Ascending aorta (tissue), 2 donors: ENCODE measurements at places on chromosomes 7 and 10.

GRCh38 chr10:128776673-128777252, 650.5 kb upstream of the MKI67 start:
- DNase-seq = no peak

DNA sequence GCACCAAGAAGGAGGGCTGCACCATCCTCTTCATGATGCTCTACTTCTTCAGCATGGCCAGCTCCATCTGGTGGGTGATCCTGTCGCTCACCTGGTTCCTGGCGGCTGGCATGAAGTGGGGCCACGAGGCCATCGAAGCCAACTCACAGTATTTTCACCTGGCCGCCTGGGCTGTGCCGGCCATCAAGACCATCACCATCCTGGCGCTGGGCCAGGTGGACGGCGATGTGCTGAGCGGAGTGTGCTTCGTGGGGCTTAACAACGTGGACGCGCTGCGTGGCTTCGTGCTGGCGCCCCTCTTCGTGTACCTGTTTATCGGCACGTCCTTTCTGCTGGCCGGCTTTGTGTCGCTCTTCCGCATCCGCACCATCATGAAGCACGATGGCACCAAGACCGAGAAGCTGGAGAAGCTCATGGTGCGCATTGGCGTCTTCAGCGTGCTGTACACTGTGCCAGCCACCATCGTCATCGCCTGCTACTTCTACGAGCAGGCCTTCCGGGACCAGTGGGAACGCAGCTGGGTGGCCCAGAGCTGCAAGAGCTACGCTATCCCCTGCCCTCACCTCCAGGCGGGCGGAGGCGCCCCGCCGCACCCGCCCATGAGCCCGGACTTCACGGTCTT, 1.9 kb downstream of the FZD1 start:
- peak; percentile 82 for DNase-seq

- DNase-seq = no peak
Observed at GRCh38 chr10:12782537-12782936, 219.0 kb downstream of the CCDC3 start.

- no peak for DNase-seq
Observed at GRCh38 chr10:62861507-62861906, 45.3 kb upstream of the EGR2 start.

GRCh38 chr10:126146771-126147170, 241.5 kb downstream of the ADAM12 start:
- DNase-seq = no peak

DNA sequence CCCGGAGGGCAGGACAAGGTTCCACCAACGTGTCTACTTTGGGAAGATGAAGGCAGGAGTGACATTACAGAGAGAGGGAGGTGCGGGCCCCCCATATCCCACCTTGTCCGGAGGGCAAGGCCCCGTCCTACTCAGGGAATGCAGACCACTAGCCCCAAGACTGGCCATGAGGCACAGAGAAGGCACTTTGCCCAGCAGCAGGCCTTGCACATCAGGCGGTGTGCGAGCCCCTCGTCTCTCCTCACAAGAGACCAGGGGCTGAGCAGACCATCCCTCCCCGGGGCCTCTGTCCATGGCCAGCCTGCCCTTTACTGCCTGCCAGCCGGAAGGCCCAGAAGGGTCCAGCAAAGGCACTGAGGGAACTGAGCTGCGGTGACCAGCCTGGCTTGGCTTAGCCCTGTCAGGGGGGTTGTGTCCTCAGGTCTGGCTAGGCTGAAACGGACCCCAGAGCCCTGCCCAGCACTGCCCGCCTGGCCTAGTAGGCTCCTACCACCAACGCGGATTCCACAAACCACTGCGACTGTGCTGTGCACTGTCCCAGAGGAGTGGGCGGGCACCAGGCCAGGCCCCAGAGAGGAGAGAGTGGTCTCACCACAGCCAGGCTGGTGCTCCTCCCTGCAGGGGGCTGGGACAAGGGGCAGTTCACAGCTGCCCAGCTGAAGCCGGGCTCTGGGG, 16.7 kb downstream of the CAMK2B start:
- DNase-seq = peak; percentile 61

DNA sequence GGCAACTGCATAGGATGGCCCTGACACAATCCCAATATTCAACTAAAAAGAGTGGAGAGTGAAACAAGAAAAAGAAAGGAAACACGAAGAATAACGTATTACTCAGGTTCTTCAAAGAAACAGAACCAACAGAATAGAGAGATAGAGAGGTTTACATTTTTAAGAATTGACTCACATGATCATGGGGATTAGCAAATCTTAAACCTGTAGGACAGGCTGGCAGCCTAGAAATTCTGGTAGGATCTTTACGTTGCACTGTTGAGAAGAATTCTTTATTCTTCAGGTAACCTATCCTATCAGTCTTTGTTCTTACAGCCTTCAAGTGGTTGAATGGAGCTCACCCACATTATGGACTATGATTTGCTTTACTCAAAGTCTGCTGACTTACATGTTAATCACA, 103.9 kb downstream of the AASS start:
- no peak for DNase-seq

DNA sequence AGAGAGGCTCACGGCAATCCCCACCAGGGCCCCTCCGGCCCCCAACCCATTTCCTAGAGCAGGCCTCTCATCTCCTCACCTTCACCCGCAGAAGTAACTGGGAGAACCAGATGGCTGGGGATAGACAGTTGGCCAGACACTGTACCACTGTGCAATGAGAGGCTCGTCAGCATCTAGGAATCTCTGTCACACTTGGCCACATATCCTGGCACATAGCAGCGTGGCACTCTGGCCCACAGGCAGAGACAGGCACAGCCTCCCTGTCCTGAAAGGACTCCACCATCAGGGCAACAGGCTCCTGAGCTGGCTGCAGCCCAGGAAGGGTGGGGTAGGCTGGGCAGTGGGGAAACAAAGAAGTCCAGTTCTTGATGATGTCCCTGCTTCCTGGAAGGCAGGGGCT, 45.8 kb downstream of the C10orf143 start:
- no peak for DNase-seq

- no peak for DNase-seq
Observed at GRCh38 chr10:1706711-1707110, 30.6 kb downstream of the ADARB2 start.

DNA sequence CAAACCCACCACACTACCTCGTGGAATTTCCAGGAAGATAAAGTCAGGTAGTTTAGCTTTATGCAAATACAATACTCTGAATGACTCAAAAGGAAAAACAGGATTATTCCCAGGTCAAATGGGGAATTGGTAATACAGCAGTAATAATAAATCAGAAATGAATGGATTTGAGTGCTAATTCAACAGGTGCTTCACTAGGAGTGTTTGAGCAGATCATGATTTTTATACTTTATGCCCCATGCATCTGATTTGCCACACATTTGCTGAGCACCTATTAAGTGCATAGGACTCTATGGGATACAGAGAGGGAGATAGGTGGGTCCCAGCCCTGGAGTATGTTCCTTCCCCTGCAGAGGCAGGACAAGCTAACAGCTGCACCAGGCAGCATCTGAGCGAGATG, 381.4 kb upstream of the PODXL start:
- no peak for DNase-seq

- DNase-seq = no peak
Observed at GRCh38 chr7:156327474-156327873, 313.1 kb upstream of the RNF32 start.

GRCh38 chr7:48084727-48085432, 4.2 kb upstream of the UPP1 start:
- peak; percentile 76 for DNase-seq

- no peak for DNase-seq
Observed at GRCh38 chr7:27164045-27164366, 1.3 kb downstream of the HOXA9 start.

GRCh38 chr7:120442838-120443237, 169.9 kb downstream of the KCND2 start:
- DNase-seq = no peak

GRCh38 chr10:115026056-115026745, 67.0 kb upstream of the ATRNL1 start:
- no peak for DNase-seq

DNA sequence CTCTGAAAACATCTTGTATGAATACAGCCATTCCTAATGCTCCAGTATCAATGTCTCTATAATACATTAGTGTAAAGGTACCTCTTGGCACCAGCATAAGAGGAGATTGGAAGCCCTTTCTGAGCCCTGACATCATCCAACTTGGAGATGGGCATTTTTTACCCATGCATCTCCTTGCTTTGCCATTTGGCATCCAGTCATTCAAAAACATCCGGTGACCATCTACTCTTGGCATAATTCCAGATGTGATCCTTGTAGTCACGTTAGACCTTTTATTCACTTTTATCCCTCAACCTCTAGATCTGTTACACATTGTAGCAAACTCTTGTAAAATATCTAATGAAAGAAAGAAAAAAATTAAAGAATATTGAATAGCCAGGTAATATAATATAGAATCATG, 17.9 kb upstream of the SGMS1 start:
- no peak for DNase-seq

DNA sequence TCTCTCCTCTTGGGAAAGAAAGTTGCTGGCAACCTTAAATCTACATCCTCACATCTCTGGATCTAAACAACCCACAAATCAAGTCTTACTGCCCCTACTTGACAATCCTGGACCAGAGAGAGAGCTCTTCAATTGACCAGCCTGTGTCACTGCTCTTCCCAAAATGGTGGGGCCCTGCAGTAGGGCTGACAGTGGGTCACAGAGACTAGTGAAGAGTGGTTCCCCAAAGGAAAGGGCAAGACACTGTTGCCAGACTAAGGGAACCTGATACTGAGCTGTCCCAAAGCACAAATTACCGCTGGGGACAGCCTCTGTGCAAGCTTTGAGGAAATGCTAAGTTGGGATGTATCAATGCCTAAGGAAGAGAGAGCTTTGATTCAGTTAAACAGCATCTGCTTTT, 4.5 kb upstream of the GPRIN2 start:
- DNase-seq = peak; percentile 44

DNA sequence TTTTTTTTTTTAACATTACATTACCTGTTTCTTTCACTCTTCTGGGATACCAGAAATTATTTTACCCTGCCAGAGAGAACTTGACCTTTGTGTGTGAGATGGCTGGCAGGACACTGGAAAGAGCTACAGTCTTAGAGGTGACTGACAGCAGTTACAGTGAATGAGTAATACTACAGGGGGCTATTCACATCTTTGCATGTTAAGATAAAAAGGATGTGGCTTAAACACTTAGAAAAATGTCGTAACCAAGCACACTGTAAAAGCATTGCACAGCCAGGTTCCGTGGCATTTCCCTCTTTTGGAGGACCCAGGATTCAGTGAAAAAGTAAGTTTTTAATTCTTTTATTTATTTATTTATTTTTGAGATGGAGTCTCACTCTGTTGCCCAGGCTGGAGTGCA, 18.8 kb upstream of the TBC1D12 start:
- DNase-seq = no peak

DNA sequence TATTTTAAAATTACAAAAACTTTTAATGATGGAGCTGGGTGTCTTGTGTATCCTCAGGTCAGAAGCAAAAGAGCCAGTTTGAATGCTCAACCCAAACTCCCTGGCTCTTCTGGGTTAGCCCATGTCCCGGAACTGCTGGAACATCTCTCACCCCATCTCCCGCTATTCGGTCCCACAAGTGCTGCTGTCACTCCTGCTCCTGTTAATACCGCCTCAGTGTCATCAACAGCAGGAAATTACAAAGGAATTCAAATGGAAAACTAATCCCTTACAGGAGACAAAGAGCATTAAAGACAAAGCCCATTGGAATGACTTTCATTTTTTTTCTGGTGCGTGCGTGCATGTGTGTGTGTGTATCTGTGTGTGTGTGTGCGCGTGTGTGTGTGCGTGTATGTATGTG, 112.0 kb upstream of the C7orf33 start:
- no peak for DNase-seq

DNA sequence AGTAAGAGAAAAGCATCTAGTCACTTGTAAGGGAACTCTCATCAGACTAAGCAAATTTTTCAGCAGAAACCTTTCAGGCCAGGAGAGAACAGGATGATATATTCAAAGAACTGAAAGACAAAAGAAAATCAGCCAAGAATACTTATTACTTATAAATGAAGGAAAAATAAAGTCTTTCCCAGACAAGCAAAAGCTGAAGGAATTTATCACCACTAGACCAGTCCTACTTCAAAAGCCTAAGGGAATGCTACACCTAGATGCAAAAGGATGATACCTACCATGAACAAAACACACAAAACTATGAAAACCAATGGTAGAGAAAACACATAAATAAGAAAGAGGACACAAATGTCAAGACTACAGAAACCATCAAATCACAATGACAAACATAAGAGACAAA, 126.6 kb upstream of the ABCB5 start:
- DNase-seq = no peak

DNA sequence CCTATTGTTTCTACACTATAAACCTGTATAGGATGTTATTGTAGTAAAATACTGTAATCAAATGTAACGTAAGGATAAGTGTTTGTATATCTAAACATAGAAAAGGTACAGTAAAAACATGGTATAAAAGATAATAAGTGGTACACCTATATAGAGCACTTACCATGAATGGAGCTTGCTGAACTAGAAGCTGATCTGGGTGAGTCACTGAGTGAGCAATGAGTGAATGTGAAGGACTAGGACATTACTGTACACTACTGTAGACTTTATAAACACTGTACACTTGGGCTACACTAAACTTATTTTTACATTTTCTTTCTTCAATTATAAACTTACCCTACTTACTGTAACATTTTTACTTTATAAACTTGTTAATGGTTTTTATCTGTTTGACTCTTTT, 732.9 kb upstream of the LRRN3 start:
- no peak for DNase-seq

DNA sequence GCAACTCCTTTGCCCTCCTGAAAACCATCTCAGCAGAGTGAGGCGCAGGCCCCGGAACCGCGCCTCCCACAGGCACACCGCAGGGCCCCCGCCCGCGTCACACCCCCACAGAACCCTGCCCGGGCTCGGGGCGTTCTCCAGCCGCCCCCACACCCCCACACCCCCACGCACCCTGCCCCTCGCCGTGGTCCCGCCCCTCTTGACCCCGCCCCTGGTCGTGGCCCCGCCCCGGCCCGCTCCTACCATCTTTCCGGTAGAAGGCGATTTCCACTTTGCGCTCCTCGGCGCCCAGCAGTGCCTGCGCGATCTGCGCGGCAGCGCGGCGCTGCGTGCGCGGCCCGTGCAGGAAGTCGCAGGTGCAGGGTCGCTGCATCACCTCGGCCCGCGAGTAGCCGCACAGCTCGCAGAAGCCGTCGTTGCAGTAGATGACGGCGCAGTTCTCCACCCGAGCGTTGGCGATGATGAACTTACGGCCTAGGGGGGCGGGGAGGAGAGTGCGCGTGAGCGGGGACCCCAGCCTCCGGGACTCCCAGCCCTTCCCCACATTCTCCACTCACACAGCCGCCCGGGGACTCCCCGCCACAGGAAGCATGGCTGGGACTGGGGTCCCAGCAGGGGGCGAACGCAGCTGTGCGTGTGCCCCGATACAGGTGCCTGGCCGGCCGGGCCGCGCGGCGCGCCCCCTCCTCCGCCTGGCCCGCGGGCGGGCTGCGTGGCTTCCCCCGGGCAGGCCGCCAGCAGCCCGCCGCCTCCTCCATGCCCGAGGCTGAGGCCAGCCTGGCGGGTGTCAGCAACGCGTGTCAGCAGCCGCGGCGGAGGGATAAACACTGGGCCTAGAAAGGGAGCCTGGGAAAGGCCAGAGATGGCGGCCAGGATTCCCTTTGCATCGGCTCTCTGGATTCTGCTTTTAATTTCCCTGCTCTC, 3.4 kb downstream of the KCNH2 start:
- DNase-seq = no peak
